Fibroblast of the aortic adventitia (primary cell): ENCODE measurements at places on chromosomes 5 and 9.
A peak's percentile ranks its signal among the peaks of the same experiment; 100 is the strongest.

DNA sequence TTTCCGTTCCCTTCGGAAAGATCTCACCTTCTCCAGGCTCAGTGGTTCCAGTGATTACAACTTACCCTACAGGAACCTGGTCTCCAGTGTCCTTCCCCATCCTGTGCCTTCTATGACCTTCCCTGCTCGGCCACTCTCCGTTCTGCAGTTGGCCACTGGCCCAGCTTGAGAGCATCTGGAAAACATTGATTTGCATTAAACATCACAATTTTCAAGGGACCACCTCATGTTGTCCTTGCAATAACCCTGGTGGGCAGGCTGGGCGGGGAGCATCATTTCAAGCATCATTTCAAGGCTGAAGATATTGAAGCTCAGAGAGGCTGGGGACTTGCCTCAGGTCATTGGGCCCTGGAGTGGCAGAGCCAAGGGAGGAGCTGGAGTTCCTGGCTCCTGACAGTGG lies 177.4 kb downstream of the SEC61B start:
- no peak for DNase-seq

GRCh38 chr9:98256756-98257155 lies 1.3 kb upstream of the TBC1D2 start:
- DNase-seq, result no peak

DNA sequence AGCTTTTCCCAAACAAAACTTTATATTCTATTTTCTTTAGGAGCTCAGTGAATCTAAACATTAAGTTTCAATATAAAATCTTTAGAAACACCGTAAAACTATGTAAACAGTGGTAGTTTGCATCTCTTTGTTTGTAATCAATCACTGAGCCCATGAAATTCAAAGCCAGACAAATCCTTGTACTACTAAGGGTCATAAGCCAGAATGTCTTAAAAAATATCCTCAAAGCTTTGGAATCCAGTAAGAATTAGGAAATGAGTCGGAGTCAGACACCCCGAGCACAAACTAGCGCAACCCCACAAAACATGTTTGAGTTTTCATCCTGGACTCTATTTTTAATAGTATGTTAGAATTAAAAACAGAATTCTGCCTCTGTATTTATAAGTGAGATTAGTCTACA lies 153.8 kb downstream of the HSPA4 start:
- no peak for DNase-seq

DNA sequence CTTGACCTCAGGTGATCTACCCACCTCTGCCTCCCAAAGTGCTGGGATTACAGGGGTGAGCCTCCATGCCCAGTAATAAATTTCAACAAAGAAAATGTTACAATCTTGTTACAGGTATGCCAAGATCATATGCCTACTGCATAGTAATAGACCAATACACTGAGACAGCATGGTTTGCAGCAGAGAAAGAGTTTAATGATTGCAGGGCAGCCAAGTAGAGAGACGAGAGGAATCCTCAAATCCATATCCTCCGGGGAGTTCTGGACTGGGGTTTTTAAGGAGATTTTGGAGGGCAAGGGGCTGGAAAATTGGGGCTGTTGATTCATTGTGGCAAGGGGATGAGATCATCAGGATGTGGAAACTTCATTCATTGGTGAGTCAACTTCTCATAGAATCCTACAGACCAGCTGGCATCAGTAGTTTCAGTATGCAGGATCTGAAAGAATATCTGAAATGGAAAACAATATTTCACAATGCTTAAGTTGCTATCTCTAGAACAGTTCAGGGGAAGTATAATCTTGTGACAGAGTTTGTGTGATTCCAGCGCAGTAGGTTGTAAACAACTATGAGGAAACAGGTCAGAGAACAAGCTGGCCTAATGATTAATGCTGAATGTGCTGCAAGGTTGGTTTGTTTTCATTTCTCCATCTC lies 14.8 kb upstream of the TUT7 start:
- peak; percentile 85 for DNase-seq

GRCh38 chr5:120765189-120765588 lies 301.1 kb downstream of the PRR16 start:
- peak; percentile 36 for DNase-seq

DNA sequence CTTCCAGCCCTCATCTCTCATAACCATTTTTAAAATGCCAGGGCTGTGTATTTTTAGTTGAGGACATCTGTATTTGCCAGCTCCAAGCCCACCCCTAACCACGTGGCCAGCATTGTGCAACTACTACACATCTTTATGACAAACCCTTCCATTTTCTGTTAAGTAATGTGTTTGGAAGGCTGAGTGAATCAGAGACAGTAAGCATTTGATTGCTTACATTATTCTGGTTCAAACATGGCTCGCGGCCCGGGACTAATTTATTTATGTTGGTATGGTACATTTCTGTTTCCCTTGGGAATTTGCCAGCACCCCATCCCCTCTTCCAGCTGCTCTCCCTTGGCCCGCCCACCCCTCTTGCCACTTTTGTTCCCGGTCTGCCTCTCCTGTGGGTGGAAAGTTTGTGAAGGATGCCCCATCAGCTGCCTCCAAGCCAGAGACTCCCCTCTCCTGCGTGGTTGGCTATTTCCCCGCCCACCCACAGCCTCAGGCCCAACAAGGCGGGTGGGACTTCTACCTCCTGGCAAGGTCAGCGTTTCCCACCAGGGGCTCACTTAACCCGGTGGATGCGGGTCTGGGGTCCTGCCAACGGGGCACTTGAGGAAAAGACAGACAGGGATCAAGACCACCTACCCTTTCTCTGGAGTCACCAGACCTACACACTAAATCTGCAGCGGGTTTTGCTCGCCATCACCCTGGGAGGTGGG lies 162.2 kb downstream of the HSD17B3 start:
- peak; percentile 74 for DNase-seq

DNA sequence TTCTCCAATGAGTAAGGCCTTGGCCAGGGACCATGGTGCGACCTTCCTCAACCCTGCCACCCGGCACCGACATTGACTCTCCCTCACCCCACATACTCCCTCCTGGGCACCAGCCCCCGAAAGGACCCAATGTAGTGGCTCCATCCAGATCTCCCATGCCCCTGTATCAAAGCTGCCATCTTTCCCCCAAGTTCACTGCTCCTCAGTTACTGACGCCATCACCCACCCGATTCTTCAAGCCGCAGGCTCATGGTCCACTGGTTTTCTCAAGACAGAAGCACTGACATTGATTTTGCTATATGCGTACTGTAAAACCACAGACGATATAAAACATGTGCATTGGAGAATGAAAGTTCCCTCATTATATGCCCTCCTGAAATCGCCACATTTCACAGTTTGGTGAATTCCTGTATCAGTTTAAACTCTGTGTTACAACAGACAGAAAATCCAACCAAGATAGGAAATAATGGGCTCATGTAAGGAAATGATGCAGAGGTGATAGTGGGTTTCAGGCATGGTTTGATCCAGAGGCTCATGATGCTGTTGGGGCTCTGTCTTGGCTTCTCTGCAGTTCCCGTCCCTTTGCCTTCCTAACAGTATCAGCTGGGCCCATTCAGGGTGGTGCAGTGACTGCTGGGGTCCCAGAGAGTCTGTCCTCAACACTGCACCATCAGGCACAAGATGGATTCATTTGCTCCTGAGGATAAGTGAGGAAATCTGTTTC lies 207.3 kb upstream of the IER5L start:
- no peak for DNase-seq

DNA sequence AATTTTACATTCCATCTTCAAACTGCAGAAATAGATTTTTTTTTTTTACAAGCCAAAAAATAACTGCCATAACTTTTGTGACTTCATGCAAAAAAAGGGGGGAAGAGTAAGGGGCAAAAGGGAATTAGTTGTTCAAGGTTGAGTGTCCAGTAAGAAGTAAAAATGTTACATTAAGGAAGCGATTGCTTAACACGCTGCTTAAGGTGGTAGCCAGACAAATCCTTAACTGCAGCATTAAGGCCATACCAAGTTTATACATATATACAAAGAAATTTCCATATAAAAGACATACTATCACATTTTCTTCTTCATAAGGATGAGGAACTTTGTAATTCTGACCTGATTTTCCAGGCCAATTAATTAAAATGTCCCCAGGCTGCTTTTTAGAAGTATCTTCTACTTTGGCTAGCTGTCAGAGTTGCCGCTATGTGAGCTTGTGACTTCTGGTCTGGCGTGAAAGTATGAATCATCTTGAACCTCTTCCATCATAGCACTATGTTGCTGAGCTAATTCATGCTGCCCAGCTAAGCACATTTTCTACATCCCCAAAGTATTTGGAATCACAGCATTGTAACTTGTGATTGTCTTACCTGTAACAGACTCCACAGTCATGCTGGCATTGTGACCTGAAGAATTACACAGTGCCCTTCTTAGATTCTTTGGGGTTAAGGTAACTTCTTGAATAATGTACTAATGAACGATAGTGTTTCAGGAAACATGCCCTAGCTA lies 40.0 kb downstream of the G3BP1 start:
- peak; percentile 80 for DNase-seq

GRCh38 chr5:74198156-74198555 lies 442.4 kb downstream of the ENC1 start:
- DNase-seq, result no peak

GRCh38 chr9:123354806-123355508 lies 1.0 kb upstream of the CRB2 start:
- no peak for DNase-seq

DNA sequence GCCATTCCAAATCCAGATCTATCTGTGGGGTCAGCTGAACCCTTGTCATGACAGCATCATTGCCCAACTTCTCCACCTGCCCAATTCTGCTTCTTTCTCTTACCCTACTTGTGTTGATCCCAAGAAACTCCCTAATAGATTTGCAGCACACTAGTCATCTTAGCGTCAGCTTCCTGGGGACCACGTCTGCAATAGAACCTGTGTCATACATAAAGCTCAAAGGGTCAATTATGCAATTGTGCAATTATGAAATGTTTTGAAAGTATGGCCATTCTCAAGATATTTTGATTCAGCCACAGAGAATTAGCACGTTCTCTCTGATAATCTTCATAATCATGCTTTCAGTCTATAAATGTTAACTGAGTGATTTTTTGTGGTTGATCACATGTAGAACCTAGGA lies 87.4 kb upstream of the PAPPA start:
- no peak for DNase-seq

DNA sequence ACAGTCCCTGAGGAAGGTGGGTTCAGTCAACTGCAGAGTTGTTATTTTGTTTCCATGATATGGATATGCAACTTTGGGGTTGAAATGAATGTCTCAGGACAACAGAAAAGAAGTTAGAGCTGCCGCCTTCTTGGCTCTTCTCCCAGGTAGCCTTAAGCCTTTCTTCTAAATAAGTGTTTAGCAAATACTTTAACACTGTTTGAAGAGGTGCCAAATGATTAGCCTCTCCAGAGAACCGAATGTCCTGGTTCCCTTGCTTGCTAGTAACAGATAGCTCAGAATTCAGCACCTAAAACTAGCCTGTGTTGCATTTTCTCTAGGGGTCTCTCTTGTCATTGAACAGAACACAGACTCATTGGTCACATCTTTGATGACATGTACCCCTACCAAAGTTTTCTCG lies 127.7 kb upstream of the PIK3R1 start:
- DNase-seq, result peak; percentile 59

DNA sequence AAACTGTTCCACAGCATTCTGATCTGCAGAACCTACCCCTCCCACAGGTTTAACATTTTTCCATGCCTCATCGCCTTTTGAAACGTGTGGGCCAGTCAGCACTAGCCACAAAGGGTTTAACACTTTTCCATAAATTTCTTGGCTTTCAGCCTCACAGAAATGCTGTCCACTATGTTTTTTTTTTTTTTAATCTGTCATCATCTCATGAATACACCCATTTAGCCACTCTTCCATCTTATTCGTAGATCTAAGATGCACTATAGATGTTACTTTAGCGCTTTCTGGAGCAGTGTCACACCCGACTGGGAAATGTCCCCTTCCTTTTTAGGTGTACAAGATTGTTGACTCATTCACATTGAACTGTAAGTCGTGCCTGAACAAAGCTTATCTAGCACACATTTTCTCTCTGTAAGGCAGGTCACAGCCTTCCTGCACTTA lies 62.3 kb downstream of the GCNT1 start:
- DNase-seq, result no peak

DNA sequence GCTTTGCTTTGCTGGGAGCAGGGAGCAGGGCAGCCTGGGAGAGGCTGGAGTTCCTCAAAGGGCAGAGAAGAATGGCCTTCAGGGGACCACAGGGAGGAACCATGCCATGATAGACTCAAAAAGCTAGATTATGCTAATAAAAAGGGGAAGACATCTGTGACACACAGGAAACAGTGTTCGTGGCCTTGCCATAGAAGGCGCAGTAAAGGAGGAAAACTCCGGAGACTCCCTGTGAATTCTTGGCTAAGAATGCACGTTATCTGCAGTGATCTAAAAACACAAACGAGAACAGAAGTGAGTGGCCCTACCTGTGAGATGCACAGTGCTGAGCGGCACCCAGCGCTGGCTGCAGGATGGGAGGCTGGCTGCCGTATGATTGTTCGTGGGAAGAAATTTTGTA lies 15.9 kb upstream of the LTC4S start:
- DNase-seq, result no peak

GRCh38 chr5:137375741-137376526 lies 123.2 kb downstream of the SPOCK1 start:
- DNase-seq, result no peak

DNA sequence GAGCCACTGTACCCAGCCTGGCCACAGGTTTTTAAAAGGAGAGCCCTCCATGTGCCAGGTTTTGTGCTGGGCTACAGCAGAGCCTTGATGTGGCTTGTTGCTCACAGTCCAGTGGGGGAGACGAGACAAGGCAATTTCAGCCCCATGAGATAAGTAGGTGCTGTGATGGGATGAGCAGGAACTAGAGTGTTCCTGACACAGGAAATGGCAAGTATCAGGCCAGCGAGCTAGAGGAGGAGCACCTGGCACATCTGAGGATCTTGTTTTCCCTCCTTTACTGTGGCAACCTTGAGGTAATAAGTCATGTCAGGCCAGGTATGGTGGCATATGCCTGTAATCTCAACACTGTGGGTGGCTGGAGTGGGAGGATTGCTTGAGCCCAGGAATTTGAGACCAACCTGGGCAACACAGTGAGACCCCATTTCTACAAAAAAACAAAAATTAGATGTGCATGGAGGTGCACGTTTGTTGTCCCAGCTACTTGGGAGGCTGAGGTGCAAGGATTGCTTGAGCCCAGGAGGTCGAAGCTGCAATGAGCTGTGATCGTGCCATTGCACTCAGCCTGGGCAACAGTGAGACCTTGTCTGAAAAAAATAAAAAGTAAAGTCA lies 3.8 kb upstream of the ZDHHC12 start:
- DNase-seq, result no peak

GRCh38 chr9:86073839-86074238 lies 25.5 kb downstream of the GOLM1 start:
- DNase-seq, result no peak

- DNase-seq, result no peak
These were observed 145.7 kb downstream of the ARHGAP26 start for GRCh38 chr5:142915813-142916424.

- no peak for DNase-seq
These were observed 207.8 kb downstream of the KDM4C start for GRCh38 chr9:6965566-6965965.

- no peak for DNase-seq
These were observed 6.5 kb downstream of the PLCXD3 start for GRCh38 chr5:41503860-41504259.
